Immature natural killer cell (primary cell): ENCODE measurements at places on chromosomes 3 and 15.

- no peak for DNase-seq
Measured at GRCh38 chr3:112314649-112315048, 18.3 kb upstream of the CD200 start.

DNA sequence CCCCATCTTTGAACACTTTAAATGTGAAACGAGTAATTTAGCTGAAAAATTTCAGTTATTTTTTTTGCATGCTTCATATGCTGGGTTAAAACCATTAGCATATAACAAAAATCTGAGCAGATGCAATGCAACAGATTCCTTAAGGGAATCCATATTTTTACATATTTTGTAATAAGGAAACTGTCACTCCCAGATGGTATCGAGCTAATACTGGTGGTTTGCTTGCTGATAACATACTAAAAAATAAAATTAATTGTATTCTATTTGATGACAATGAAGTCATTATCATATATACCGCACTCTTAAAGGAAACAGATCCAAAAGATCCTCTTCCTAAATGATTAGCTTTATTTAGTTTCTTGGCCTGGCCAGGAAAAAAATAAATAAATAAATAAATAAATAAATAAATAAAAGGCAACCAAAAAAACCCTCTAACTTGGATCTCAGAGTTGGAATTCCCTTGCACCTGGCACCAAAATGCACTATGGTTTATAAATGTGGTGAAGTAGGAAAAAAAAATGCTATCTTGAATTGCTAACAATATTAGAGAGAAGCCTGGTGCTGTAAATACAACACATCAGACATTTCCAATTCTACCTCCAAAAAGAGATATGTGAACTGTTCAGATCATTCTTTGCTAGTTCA is 503.2 kb upstream of the ARRDC4 start:
- no peak for DNase-seq

DNA sequence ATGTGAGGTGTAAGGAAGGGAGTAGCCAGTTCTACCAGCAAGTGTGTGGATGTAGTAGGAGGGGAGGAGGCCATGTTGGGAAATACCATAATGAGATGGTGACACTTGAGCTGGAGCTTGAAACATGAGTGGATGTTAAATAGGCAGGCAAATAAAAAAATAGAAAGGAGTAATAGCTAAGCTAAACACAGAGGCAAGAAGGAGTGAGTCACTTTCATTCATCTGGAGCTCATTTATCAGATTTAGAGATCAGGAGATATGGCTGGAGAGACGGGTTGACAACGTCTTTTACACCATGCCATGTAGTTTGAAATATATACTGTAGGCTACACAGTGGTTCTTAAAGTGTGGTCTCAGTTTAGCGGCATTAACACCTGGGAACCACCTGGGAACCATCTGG is 390.5 kb downstream of the DIPK2A start:
- DNase-seq = no peak

DNA sequence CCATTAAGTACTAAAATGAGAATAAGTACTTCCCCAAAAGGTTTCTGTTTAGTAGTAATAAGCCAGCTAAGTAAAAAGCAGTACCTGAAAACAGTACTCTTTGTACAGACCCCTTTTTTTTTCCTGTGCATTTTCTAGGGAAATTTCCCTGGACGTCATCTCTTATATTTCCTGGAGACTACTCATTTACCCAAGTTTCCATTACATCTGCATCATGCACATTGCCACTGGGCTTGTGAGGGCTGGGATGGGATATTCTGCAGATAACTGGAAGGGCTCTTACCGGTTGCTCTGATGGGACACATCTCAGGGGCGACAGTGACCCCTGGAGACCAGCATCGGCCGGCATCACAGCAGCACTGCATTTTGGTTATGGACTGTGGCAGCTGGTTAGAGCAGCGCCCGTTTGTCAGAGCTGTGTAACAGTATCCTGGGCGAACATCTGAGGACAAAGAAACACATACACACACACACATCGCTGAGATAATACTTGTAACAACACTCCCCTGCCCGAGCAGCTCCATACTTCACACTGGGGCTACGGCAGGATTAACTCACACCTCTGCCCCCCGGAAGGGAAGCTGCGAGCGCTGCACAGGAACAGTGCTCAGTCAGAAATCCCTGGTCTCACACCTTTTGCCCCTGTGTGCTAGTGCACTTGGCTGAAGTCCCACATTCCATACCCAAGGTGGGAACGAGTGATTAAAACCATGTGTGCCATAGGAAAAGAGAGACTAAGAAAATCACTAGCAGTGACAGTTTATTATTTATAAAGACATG is 124.9 kb downstream of the FBN1 start:
- DNase-seq = no peak

DNA sequence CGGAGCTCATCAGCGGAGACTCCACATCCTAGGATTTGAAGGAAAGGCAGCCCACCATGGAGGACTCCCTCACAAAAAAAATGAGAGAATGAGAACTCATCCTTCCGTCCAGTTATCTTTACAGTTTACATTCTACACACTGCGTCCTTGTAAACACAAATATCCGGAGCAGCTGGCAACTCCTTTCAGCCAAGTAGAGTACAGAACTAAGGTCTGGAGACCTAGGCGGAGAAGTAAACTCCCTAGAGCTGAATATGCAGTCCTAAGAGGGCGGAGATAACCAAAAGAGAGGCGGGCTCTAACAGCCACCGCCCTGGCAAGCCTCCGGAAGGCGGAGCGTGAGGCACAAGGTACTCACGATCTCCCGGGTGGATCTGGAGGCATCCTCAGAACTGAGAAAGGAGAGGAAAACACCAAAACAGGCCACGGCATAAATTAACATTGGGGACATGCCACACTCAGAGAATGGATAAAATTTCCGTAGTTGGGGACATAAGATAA is 924 bp upstream of the SIN3A start:
- DNase-seq = peak; percentile 74

DNA sequence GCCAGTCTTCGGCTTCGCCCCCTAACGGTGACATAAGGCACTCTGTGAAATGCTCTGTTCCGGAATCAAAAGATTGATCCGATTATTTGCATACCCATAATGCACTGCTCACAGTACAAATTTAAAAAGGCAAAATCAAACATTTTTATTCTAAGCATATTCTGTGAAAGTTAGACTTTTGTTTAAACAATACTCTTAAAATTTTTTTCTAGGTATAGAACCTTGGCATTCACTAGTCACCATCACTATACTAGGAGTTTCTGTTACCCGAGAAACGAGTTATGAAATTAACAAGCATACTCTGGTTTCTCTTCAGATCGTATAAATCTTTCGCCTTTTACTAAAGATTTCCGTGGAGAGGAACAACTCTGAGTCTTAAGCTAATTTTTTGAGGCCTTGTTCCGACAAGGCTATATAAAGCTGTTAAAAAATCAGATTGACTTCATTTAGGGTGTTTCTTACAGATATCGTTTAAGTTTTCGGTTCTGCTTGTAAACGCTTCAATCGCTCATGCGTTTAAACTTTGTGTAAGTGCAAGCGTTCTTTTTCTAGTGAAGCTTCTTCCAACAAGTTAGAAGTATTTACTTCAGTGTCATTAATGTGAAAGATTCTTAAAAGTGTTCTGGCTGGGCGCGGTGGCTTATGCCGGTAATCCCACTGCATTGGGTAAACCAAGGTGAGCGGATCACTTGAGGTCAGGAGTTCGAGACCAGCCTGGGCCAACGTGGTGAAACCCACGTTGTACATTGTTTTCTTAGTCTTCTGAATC is at the start of gene RNU5B-1:
Gene RNU5B-1, plus strand, starts transcription at position 297 of the 769 bp plus-strand sequence.
- DNase-seq = peak; percentile 92

DNA sequence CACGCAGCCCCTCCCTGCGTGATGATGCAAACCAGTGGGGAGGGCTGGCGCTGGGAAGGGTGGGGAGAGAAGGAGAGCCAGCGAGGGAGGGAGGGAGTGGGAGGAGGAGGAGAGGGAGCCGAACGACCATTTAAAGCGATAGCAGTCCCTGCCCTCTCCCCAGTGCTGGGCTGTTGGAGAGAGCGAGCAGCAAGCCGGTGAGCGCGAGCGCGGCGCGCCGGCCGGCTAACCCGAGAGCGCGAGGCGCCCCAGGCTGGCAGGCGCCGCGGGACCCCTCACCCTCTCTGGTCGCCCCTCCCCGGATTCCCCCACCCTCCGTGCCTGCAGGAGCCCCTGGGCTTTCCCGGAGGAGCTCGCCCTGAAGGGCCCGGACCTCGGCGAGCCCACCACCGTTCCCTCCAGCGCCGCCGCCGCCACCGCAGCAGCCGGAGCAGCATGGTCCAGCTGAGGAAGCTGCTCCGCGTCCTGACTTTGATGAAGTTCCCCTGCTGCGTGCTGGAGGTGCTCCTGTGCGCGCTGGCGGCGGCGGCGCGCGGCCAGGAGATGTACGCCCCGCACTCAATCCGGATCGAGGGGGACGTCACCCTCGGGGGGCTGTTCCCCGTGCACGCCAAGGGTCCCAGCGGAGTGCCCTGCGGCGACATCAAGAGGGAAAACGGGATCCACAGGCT is at the start of gene GRM7:
Gene GRM7, plus strand, starts transcription at position 162 of the 671 bp plus-strand sequence.
- DNase-seq = no peak
